Stimulated activated CD4-positive, alpha-beta T cell treated with anti-CD3 and anti-CD28 coated beads, Interleukin-15, amount 100 ng/mL, for 1 hour (primary cell): ENCODE measurements at places on chromosomes 13 and 19.

DNA sequence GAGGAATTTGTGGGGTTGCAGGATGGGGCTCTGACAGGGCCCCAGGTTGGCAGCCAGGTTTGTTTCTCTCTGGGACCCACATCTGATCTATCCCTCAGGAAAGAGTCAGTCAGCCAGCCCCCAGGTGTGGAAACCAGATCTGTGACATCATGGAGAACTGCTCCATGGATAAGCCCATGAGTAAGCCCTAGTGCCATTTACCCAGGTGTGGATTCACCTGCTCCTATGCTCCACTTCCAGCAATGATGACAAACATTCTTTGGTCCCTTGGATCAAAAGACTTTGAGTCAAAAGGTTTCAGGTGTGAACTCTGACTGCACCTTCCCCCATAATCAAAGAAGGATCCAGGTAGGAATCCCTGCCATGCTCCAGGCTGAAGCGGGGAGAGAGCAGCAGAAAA is 26.9 kb upstream of the IGFL4 start:
- no peak for DNase-seq

- peak; percentile 13 for DNase-seq
Observed at GRCh38 chr13:23377983-23378632, 55.4 kb downstream of the SACS start.

DNA sequence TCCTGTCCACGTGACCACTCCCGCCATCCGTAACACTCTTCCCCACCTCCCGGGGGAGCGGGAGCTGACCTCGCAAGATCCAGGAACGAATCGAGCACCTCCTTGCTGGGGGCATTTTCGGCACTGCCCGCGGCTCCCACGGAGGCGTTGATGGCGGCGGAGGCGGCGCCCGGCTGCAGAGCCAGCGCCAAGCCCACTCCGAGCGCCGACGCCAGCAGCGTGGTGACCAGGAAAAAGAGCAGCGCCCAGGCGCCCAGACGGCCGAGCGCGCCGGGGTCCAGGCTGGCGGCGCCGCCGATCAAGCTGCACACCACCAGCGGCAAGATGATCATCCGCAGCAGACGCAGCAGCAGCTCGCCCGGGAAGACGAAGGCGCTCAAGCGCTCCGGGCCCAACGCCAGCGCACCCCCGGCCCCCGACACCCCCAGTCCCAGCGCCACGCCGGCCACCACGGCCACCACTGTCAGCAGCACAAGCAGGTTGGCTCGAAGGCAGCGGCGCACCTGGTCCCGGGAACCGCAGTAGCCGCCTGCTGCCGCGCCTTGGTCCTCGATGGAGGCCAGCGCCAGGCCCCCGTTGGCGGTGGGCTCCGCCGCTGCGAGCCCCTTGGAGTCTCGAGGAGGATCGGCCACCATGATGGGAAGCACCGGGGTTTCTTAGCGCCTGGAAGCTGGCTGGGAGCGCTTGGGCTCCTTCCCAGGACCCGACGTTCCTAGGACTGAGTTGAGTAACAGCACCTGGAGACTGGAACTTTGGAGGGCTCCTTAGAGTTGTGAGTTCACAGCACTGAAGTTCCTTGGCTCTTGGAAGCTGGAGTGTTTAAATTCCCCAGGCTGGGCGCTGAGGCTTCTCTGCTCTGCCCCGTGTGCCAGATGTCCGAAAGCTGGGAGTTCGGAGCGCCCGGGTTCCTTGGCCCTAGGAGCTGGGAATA is 798 bp downstream of the SLC1A5 start:
- DNase-seq, result no peak

DNA sequence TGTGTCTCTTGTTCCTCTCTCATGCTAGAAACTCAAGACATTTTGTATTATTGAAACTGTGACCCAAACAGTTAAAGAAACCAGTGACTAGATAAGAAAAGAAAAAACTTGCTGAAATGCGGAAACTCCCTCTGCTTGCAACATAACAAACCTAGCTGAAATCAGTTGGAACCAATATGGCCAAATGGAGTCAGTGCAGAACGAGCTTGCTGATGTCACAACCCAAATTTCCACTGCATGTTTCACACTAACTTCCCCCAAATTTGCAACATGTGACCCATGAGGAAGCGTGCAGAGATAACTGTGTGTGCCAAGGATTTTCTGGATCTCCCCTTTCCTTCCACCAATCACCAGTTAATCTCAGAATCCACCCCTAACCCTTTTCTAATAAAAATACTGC is 208.0 kb downstream of the DLEU7 start:
- no peak for DNase-seq

DNA sequence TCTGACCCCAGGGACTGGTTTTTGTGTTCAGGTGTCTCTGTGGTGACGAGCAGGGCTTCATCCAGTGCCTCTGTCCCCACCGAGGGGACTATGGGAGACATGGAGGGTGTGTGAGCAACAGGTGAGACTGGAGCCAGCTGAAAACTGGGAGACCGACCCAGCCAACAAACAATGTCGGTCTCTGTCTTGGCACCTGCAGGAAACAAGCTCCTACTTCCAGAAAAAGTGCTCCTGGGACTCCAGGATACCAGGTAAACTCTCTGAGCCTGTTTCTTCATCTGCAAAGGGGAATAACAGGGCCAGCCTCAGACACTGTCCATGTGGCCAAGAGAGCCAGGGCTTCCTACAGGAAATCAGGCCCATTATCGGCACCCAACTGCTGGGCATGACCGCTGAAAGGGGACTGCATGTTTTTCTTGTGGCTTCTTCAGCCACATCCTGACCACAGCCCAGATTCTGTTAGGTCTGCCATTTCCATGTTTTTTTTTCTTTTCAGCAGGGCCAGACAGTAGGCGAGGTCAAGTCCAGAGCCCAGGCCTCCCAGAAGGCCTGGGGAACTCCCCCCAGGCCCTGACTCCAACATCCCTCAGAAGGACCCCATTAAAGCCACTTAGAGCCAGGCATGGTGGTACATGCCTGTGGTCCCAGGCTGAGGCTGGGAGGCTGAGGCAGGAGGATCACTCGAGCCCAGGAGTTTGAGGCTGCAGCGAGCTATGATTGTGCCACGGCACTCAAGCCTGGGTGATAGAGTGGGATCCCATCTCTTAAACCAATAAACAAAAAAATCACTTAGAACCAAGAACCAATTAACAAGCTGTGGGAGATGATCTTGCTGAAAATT is 836 bp upstream of the BST2 start:
- DNase-seq, result no peak

- DNase-seq, result peak; percentile 77
Observed at GRCh38 chr19:35959040-35959967, 23.1 kb downstream of the LRFN3 start.

DNA sequence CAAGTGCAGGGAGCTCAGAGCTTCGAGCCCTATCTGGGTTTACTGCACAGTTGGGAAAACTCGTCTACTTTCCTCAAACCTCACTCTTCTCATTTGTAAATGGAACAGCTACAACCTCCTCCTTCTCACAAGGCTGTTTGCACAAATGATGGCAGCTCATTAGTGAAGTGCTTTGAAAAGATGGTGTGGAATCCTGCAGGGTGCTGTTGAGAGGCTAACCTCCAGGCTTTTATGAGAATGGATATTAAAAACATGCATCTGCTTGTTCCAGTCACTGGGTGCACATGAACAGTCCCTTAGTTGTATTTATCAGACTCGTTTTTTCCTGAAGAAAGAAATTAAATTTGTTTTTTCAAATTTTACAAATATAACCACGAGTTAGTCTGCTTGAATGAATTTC is 36.6 kb downstream of the PCDH8 start:
- no peak for DNase-seq

GRCh38 chr19:13681509-13681908 is 82.8 kb upstream of the MRI1 start:
- no peak for DNase-seq

DNA sequence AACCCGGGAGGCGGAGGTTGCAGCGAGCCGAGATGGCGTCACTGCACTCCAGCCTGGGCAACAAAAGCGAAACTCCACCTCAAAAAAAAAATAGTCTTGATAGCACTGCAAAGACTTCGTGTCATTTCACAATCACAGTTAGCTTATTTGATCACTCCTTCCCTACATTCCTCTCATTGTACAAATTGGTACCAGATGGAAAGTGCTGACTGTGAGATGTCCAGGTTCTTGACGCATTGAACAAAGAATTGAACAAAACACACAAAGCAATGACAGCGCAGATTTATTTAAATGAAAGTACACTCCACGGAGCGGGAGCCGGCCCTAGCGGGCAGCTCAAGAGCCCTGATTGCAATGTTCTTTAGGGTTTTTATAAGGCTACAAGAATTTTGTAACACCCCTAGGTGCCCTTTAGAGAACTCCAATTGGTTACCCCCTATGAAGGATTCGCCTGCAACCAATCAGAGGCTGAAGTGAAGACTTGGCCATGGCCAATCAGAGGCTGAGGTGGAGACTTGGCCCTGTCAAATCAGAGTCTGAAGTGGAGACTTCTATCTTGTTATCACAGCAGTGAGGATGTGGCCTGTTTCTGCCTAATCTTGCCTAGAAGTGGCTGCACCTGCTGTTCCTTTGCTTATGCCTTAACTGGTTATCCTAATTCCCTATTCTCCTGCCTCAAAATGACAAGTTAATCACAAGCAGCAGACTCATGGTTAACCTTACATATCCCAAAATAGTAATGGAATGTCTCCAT is 16.7 kb downstream of the ZNF556 start:
- no peak for DNase-seq

GRCh38 chr19:55504252-55504603 is 16.0 kb downstream of the SSC5D start:
- DNase-seq, result no peak

- no peak for DNase-seq
Observed at GRCh38 chr13:80865329-80865728, 524.4 kb upstream of the SPRY2 start.

- no peak for DNase-seq
Observed at GRCh38 chr13:32538143-32538620, 413 bp downstream of the N4BP2L2 start.

GRCh38 chr19:541699-542098 is 2.2 kb upstream of the GZMM start:
- no peak for DNase-seq

- DNase-seq, result no peak
Observed at GRCh38 chr13:98214707-98215106, 37.6 kb upstream of the RNF113B start.

DNA sequence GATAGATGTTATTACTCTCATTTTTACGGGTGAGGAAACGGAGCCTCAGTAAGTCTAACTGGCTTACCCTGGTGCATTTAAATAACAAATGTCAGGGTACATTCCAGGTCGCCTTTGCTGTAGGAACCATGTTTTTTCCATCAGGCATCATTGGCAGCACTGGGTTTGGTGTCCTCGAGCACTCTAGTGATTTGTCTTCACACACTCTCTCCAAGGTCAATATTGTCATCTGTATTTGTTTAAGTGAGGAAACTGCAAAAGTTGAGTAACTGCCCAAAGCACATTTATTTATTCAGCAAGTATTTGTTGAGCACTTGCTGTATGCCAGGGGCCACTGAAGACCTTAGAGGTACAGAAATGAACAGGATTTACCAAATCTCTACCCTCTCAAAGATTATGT is 78.6 kb downstream of the DCT start:
- DNase-seq, result no peak

DNA sequence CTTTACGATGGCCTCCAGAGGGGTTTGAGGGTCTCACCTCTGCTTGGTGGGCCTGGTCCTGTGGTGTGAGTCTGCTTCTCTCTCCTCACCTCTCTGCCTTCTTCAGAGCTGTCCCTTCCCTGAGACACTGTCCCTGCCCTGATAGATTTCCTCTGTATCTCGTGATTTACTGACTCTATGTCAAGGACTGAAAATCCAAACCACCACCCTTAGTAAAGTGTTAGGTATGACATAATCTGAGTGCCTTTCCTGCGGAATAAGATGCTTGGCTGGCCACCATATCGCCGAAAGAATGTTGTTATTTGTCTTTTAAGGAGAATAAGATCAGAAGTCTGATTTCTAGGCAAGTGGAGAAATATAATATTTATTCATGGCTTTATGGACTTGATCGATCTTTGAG is 7.2 kb downstream of the SLC25A15 start:
- DNase-seq, result no peak

GRCh38 chr13:55159765-55160164 is 1981.0 kb upstream of the PRR20A start:
- DNase-seq, result no peak

DNA sequence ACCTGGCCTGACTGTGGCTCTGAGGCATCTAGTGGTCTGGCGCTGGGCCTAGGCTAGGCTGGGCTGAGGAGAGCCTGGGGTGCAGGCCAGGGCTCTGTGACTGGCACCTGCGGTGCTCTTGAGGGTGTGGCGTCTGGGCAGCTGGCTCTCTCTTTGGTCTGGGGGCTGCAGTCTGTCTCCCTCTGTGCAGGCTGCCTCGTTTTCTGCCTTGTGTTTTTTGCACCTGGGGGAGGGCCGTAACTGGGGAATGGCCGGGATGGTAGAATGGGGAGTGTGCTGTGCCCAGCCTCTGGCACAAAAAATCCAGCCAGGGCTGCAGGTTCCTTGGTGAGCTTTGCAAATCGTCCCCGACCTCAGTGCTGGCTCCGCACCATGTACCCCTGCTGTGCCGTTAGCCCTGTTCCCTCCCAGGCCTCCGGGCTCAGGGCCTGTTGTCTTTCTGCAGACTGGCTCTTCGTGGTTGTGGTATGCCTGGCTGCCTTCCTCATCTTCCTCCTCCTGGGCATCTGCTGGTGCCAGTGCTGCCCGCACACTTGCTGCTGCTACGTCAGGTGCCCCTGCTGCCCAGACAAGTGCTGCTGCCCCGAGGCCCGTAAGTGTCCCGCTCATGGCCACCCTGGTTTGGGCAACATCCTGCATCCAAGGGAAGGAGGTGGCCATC is 6.5 kb upstream of the USF2 start:
- DNase-seq, result no peak

- no peak for DNase-seq
Observed at GRCh38 chr13:40318366-40318765, 348.1 kb downstream of the FOXO1 start.
